ENCODE measurements at places on chromosomes 5 and 9.

DNA sequence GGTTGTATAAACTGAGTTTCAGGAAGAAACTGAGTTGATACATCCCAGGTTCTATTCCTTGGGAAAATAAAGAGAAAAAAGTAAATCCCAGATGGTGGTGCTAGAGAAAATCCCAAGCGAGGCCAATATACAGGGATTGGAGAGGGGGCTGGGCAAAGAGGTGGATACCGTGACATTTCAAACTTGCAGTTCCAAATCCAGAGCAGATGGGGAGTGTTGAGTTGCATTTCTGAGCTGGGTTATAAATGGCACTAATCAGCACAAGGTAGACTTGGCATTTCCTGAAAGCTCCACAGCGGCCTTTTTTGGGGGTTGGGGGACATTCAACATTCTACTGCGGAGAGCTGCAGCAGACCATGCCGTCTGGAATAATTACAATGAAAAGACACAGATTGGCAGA lies 224.4 kb downstream of the NXNL2 start:
- DNase-seq = no peak

GRCh38 chr5:15496886-15497285 lies 3.1 kb upstream of the FBXL7 start:
- no peak for DNase-seq

GRCh38 chr5:176906126-176906525 lies 7.0 kb upstream of the HK3 start:
- no peak for DNase-seq

DNA sequence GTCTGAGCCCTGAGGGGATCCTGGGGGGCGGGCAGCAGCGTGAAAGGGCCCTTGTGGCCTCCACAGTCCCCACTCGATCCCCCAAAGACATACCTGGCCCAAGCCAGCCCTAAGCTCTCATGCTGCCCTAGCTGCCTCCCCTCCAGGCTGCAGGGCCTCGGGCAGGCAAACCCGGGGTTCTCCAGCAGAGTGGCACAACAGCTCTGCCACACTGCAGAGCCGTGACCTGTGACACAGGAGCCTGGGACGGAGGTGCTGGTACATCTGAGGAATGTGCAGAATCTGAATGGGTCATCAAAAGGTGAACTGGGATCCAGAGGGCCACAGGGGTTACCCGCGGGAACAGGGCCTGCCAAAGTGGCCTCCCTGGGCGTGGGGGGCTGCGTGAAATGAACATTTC lies 163.2 kb downstream of the DAB2IP start:
- DNase-seq = no peak

DNA sequence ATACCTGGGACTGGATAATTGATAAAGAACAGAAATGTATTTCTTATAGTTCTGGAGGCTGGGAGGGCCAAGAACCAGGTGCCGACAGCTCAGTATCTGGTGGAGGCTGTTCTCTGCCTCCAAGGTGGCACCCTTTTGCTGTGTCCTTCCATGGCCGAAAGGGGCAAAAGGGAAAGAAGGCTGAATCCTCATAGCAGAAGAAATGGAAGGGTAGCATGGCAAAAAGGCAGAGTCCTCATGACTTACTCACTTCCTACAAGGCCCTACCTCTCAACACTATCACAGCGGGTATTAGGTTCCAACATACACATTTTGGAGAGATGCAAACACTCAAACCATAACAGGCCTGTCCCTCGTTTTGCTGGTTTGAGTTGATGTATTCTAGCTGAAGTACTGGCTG lies 25.1 kb upstream of the MED10 start:
- no peak for DNase-seq

GRCh38 chr9:36729906-36730305 lies 157.2 kb downstream of the MELK start:
- no peak for DNase-seq

- no peak for DNase-seq
Observed at GRCh38 chr5:181088289-181088688, 42.7 kb downstream of the OR2V1 start.

DNA sequence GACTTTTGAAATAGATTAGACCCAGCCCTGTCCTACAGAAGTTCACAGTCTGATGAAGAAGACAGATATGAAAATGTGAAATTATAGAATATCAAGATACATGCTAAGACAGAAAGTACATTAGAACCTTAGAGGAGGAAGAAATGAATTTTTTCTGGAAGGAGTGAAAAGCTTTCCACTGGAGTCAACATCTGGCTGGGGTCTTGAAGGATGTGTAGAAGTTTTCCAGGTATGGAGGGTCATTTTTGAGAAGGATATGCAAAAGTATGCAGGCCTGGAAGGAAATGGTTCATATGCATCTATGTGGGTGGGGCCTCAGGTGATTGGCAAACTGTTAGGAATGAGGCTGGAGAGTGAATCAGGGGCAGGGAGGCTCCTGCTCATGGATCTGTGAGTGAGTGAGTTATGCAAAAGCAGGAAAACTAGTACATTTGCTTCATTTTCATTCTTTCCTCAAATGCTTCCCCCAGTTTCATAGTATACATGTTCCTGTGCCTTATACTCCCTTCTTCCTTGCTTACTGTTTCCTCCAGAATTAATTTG lies 142.3 kb downstream of the GRIA1 start:
- no peak for DNase-seq

- DNase-seq = no peak
Observed at GRCh38 chr5:107290780-107291398, 379.8 kb downstream of the EFNA5 start.

- DNase-seq = no peak
Observed at GRCh38 chr5:14662721-14663260, 1.7 kb upstream of the OTULIN start.

GRCh38 chr5:82265047-82265446 lies 13.1 kb downstream of the RPS23 start:
- no peak for DNase-seq

DNA sequence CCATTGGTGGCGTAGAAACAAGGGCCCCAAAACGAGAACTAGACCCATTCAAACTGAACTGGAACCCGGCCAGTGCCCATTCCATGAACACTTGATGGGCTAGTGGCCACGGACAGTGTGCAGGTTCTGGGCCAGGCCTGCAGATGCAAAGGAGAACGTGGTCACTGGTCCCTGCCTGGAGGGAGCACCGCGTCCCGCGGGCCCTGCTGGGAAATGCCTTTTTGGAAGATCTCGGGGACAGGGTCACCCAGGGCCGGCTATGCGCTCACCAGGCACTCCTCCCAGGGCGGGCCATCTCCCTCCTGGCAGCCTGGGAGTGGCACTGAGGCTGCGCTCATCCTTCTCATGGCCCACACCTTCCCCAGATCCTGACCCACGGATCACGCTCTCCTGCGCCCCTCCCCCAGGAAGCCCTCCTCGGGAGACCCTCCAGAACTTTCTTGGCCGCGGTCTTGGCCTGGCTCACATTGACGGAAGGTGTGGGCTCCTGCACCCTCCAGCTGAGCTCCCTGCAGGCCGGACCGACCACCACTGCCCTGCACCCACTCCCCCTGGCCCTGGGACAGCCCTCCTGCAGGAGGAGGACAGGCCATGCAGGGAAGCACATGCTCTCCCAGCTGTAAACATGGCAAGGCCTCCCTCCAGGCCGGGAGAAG lies 2.8 kb upstream of the DIPK1B start:
- no peak for DNase-seq

DNA sequence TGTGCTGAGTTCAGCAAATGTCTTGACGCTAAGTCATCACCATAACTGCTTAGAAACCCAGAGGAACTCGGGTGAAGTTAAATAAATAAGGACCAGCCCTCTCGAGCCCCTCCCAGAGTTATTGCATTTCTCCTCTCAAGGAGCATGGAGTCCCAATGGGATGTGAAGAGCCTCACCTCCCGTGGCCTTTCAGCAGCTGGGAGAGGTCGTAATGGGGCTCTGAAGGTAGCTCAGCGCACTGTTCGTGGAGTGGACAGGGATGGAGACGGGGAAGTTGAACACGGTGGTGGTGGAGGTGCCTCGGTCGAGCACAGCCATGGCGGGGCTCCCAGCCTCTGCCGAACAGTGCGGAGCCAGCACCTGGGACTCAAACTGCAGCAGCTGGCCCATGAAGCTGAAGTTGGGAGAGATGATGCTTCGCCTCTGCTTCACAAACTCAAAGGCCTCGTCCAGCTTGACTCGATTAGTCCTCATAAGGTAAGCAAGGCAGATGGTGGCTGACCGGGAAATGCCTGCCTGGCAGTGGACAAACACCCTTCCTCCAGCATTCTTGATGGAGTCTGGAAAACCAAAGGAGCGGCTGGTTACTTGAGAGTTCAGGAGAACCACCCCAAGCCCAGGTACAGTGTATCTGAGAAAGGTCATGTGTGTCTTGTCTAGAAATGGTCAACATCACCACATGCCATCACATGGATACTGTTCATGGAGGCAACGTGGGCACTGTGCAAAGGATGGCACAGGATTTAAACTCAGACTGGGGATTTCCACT lies 2.2 kb downstream of the DUSP1 start:
- DNase-seq = no peak

DNA sequence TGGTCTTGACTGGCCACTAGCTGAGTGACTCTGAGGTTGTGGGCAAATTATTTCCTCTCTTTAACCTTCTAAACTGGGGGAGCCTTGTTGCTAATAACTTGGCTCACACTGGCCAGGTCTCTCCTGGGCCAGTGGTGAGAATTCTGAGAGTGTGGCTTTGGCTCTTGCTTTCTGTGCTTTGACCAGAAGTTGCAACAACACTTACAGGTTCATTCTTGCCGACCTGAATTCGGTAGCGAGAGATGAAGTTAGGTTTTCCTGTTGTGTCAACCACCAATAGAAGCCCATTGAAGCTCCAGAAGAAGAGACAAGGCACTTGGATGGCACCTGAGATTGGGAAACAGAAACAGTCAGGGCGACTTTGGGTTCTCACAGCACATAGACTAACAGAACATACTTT lies 19.8 kb downstream of the FAXDC2 start:
- no peak for DNase-seq

DNA sequence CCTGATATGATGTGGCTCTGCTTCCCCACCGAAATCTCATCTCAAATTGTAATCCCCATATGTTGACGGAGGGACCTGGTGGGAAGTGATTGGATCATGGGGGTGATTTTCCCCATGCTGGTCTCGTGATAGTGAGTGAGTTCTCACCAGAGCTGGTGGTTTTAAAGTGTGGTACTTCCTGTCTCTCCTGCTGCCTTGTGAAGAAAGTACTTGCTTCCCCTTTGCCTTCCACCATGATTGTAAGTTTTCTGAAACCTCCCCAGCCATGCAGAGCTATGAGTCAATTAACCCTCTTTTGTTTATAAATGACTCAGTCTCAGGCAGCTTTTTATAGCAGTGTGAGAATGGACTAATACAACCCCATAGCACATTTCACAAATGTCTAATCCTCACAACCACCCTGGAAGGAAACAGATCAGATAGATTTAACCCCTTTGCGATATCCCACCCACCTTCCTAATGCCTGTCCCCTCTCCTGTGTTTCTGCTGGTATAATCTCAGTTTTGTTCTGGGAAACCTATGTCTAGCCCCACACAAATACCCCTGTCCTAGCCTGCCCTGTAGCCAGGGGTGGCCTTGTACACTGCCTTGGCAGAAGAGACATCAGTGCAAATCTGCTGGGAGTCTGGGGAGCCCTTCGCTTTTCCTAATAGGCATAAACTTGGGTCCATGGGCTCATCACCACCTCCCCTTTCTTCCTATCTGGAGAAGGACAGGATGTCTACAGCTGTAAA lies 157.0 kb upstream of the RAI14 start:
- DNase-seq = no peak

- no peak for DNase-seq
Observed at GRCh38 chr9:12703996-12704395, 10.8 kb downstream of the TYRP1 start.

DNA sequence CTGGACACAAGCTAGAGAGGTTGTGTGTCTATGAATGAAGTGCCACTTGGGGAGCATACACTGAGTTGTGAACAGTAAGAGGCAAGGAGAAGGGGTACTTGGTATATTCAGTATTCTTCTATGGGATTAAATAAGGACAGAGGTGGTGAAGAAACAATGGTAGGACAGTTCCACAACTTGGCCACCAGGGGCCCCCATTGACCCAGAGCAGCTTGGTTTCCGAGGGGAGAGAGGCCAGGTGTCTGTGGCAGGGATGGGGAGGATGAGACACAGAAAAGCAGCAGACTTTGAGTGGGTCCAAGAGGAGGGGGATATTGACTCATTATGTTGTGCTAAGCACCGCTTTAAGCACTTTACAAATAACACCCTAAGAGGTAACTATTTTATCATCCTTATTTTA lies 220.6 kb downstream of the MELK start:
- DNase-seq = no peak

- no peak for DNase-seq
Observed at GRCh38 chr9:23669776-23670175, 156.3 kb downstream of the ELAVL2 start.

DNA sequence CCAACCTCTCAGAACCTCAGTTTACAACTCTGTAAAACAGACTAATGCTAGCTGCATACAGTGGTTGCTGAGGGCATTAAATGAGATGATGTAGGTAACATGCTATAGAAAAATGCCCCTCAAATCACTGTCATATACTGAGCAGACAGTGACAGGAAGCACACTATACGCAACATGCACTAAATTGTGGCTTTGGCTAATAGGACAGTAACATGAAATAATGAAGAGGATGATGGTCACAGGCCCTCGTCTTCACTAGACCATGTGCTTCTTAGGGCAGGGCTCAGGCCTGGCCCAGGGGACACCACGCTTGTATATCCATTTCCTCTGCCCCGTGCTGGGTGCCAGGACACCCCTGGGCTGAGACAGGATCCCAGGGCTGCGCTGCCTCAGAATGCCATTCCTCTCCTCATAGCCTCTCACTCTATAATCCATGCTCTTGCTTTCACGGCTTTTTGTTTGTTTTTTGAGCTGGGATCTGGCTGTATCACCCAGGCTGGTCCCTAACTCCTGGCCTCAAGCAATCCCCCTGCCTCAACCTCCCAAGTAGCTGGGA lies 18.9 kb downstream of the CSF1R start:
- no peak for DNase-seq

- DNase-seq = no peak
Observed at GRCh38 chr9:85136987-85137386, 467.5 kb downstream of the NTRK2 start.

DNA sequence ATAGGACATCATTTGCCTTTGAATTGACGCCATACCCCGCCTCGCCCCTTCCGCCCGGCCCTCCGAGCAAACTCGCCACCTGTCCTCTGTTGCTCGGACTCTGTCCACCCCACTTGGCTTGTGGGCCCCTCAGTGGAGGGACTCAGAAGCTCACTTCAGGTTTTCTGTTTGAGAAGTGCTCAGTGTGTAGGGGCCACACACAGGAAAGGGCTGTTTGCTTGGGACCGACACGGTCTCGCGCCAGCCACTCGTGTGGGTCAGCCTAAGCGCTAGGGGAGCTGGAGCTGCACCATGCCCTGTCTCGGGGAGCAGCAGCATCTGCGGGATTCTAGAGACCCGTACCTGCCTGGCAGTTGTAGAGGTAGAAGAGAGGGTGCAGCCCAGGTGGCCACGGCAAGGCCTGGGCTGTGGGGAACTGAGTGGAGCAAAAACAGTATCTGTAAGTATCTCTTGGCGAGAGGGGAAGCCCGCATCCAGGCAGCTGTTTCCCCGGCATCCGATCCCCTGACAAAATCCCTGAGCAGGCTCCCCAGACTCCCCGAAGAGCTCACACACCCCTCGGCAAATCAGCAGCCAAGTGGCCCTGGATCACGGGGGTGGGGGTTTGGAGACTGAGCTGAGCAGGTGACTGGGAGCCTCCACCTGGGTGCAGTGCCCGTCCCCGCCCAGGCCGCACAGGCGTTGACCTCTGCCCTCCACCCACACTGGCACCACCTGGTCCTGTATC lies 52.2 kb downstream of the COL5A1 start:
- no peak for DNase-seq
